ENCODE measurements at places on chromosomes 7 and 10.
A peak's percentile ranks its signal among the peaks of the same experiment; 100 is the strongest.

DNA sequence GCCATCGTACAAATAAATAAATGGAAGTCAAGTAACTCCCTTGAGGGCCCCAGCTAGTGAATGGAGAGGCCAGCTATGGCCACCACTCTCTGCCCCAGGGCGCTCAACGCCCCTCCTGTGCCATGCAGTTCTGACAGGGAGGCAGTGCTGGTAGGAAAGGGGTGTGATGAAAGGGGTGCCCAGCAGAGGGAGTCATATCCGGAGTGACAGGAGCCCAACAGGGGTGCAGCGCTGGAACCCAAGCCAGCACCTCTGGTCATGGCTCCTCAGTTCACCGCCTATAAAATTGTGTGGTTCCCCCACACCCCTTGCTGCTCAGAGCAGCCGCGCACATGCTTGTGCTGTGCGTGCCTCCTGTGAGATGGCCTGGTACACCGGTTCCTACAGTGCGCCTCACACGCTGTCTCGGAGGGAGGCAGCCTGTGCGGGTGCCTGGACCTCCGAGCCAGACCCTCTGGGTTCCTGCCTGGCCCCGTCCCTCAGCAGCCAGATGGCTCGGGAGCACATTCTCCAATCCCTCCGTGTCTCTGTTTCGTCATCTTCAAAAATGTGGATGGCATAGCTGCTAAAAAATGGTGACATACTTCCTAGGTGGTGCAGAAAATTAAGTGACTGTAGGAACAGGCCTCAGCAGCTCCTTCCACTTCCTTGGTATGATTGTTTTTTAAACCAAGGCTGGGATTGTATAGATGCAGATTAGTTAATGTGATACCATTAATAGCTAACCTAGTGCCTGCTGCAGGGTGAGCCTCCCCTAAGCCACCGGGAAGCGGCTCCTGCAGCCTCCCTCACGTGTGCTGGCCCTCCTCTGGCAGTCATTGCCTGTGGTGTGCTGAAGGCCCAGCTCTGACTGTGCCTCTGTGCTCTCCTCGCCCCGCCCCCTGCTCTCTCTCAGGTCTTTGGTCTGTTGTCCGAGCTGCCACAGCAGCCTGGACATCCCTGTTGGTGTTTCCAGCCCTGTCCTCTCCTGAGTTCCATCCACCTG is 125.8 kb downstream of the EGFR start:
- DNase-seq, result peak; percentile 4

DNA sequence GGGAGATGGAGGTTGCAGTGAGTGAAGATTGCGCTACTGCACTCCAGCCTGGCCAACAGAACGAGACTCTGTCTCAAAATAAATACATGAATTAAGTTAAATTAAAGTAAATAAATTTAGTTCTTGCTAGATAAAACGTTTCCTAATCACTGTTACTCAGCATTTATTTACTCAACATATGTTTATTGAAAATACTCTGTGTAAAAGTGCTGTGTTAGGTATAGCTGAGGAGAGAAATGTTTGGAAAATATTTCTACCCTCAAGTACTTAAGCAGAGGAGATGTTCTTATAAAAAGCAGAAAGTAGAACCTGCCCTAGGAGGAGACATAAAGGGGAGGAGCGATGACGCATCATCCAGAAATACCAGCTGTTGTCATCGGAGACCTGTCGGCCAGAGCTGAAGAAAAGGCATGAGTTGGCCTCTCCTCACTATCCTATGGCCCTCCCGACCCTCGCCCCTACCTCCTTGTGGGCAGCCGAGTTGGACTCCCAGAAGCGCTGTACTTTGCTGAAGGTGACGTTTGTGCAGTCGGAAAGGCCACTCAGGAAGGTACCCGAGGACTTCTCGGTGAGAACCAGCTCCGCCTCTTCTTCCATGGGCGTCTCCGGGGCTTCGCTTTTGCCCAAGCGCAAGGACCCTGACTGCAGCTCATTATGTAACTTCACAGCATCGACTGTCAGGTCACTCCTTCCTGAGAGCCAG is 1.1 kb downstream of the RRP12 start:
- peak; percentile 40 for DNase-seq

- DNase-seq, result peak; percentile 88
Observed at GRCh38 chr10:95601116-95601719, 40.0 kb upstream of the SORBS1 start.

- DNase-seq, result no peak
Observed at GRCh38 chr10:44680764-44681163, 230.4 kb upstream of the TMEM72 start.

GRCh38 chr10:92181575-92181974 is 109.3 kb downstream of the CPEB3 start:
- peak; percentile 27 for DNase-seq

- no peak for DNase-seq
Observed at GRCh38 chr10:121221072-121221471, 369.9 kb downstream of the WDR11 start.

DNA sequence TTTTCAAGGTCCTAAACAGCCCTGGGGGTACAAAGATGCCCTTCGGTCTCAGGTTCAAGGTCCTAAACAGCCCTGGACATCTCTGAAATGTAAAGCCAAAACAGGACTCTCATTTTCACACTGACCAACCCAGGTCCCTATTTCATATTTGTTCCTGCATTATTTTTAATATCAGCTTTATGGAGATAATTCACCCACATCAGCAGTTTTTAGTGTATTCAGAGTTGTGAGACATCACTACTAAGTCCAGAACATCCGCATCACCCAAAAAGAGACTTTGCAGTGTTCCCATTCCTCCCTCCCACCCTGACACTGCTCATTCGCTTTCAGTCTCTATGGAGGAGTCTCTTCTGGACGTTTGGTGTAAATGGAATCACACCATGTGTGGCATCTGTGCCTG is 420.2 kb downstream of the PTPRN2 start:
- no peak for DNase-seq
